CD4-positive, alpha-beta T cell treated with Interleukin-4 for 4 hours (primary cell): ENCODE measurements at places on chromosomes 7 and 10.

GRCh38 chr7:112084520-112084971, 121.7 kb downstream of the DOCK4 start:
- no peak for DNase-seq

GRCh38 chr10:69439350-69439739, 11.9 kb upstream of the TSPAN15 start:
- DNase-seq = no peak

DNA sequence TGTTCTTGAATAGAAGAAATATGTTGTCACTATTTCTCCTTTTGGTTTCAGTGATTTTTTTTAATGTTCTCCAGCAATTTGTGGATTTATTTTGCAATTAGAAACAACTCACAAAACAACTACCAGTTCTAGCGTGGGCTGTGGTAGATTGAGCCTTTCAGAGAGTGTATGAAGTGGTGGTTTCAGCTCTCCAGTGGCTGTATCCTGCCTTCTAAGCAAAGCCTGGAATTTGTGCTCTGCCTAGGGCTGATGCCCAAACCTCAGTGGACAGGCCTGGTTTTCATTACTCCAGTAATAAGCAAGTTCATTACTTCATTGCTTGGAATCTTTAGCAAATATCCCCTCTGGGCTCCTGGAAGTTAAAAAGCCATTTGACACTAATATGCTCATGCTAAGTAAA, 35.9 kb downstream of the APBB1IP start:
- no peak for DNase-seq

DNA sequence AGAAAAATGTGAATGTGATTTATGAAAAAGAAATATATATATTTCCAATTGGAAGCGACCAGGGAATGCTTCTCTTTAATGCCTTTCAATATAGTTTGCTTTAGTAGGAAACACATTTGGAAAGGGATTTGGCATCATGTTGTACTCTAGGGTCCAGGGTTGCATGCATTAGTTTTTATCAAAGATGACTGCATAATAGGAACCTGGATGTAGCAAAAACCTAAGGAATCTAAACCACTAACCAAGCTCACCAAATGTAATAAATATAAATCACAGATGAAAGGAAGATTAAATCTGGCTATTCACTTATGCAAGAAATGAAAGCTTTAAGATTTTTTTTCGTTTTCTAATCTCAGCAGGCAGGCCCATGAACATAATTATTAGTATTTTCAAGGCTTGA, 120.0 kb downstream of the ATXN7L1 start:
- DNase-seq = no peak
